ENCODE measurements at places on chromosomes 1 and 21.
A peak's percentile ranks its signal among the peaks of the same experiment; 100 is the strongest.

GRCh38 chr21:27511233-27511632, 544.3 kb upstream of the ADAMTS5 start:
- no peak for DNase-seq

- no peak for DNase-seq
These were observed 68.9 kb downstream of the SLC9A1 start for GRCh38 chr1:27086026-27086425.

DNA sequence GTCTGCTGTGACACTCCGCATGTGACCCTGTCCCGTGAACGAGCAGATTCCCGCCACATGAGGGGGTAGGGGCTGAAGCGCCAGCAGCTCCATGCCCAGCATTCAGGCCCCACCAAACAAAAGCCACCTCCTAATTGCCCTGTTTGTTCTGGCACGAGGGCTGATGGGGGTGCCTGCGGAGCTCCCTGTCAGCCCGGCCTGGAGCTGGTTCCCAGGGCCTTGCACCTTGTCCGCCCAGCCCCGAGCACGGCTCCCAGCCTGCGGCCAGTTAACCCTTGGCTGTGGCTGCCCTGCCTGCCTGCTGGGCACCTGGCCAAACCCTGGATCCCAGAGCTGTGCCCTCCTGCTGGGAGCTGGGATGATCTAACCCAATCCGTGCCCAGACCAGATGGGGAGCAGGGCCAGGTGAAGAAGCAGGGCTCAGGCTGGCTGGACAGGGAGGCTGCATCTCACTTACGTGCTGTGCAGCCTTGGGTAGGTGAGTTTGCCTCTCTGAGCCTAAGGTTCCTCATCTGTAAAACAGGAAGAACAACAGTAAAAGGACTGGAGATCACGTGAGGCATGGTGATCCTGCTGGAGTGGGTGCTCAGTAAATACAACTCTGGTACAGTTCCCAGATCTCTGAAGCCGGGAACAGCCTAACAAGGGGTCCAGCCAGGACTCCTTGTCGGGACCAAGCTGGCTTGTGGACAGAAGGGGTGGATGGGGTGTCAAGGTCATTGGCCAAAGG, 110.9 kb upstream of the IFFO2 start:
- DNase-seq = no peak

- DNase-seq = no peak
These were observed 49.3 kb downstream of the COL18A1 start for GRCh38 chr21:45454060-45454925.

- DNase-seq = no peak
These were observed 7.6 kb downstream of the RSBN1 start for GRCh38 chr1:113804421-113805255.

GRCh38 chr1:222557148-222557547, 9.2 kb upstream of the HHIPL2 start:
- no peak for DNase-seq

- DNase-seq = no peak
These were observed 74.3 kb downstream of the RPS6KA1 start for GRCh38 chr1:26603856-26604255.

- no peak for DNase-seq
These were observed 6.8 kb downstream of the LHX4 start for GRCh38 chr1:180236698-180237509.

- DNase-seq = no peak
These were observed 17.1 kb upstream of the PRRC2C start for GRCh38 chr1:171468120-171468750.

GRCh38 chr1:180581635-180582039, 22.9 kb downstream of the OVAAL start:
- no peak for DNase-seq

- no peak for DNase-seq
These were observed 81.9 kb downstream of the FGGY start for GRCh38 chr1:59378621-59379370.

DNA sequence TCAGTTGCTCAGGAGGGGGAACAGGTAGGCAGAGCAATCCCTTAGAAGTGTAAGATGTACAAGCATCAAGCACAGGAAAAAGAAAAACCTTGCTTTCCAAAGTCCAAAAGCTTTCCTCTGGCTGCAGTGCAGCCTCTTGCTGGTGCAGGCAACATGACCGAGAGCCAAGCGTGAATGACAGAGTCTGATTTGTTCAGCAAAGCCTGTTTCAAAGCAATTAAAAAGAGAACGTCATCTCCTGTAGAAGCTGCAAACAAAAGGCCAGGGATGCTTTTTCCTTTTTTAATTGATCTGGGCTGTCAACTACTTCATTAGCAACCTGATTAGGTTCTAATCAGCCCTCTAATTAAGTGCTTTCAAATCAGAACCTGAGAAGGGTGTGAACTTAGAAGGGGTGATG, 38.2 kb upstream of the PLA2G2C start:
- no peak for DNase-seq

DNA sequence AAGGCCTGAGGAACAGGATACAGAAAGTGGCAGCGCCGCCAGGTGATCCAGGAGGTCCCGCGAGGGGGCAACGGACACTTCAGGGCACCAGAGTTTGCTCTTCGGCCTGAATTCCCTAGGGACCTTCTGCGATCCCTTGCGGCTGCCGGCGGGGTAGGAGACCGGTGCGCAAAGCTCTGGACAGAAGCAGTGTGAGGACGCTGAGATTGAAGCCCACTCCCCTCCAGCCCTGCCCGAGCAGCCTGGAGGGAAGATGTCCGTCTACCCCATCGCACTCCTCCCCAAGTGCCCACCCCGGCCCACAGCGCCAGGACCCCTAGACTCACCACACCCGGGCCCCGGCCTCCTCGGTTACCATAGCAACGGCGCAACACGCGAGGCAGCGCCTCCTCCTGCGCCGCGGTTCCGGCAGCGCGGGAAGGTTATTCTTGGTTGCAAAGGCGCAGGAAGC, at the start of gene ANKRD45:
ANKRD45 (minus strand) TSS at position 361 of the 451 bp plus-strand sequence. CDS start 10,433 bp downstream, outside the sequence.
- peak; percentile 8 for DNase-seq

- DNase-seq = no peak
These were observed 331.9 kb downstream of the AJAP1 start for GRCh38 chr1:4986306-4986705.

GRCh38 chr21:38661197-38661871, 144.4 kb upstream of the ETS2 start:
- no peak for DNase-seq

DNA sequence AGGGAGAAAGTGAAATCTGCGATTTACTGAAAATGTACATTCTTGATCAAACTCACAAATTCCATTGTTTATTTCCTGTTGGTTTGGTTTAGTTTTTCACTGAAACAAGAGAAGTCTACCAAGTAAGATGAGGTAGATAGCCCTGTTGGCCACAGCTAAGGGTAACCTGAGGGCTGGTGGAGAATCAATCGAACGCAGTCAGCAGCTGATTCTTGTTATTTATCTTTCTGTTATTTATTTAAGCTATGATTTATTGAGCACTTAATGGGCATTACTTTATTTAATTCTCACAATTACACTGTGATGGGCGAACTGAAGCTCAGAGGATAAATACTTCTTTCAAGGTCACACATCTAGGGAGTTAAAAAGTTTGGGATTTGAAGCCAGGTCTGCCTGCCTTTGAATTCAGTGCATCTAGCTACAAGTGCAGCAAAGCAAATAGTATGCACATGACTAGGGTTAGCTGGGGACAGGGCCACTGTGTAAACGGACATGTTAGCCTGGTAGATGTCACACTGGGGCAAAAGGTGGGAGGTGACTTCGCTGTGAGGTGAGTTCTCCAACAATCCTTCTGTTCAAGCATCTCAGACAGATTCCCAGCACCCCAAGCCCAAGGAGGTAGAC, 106.5 kb upstream of the GADD45A start:
- no peak for DNase-seq

- DNase-seq = peak; percentile 46
These were observed 76.4 kb downstream of the FHAD1 start for GRCh38 chr1:15323351-15323988.

DNA sequence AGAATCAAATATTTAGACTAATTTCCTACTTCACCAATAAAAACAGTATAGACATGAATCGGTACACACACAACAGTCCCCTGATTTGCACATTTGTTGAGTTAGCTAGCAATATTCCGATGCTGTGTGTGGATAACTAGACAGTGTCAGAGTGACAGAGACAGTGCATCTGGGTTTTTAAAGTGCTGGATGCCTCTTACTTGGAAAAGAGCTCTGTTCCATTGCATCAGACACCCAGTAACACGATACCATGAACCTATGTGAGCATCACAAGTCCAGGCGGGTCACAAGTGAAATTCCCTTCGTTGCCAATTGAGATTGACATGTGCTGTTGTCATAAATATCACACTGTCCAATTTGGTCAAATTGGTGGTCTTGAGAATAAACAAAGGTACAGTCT, 82.0 kb upstream of the ESRRG start:
- DNase-seq = no peak

- no peak for DNase-seq
These were observed 18.1 kb upstream of the ARHGAP29 start for GRCh38 chr1:94255476-94255875.

DNA sequence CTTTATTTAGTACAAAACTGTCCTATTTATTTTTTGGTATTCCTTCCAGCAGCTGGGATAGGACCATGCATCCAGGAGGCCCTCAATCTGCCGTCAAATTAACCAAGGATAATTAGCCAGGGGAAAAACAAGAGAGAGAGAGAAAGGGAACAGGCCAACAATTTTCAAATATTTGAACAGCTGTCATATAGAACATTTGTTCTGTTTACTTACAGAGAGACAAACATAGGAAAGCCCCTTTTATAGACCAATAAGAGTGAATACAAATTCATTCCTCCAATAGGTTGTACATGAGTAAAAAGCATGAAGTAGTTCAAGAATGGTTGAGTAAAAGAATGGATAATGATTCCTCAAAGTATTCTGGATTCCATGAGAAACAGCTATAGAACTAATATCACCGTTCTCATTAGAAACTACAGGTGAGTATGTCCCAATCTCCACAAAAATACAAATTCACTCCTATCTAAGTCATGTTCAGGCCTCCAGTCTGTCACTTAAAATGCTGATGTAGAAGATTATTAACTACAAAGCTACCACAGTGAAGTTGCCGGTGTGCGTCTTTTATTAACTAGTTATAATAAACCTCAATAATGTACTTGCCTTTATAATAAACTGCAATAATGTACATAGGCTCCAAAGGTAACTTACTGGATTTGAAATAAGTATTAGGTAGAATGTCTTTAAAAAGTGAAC, 64.8 kb upstream of the GNG4 start:
- DNase-seq = no peak

GRCh38 chr1:224900062-224900630, 29.3 kb upstream of the DNAH14 start:
- DNase-seq = no peak

GRCh38 chr21:27158967-27159366, 192.1 kb upstream of the ADAMTS5 start:
- DNase-seq = no peak

GRCh38 chr1:88063605-88064004, 620.5 kb upstream of the PKN2 start:
- DNase-seq = no peak

DNA sequence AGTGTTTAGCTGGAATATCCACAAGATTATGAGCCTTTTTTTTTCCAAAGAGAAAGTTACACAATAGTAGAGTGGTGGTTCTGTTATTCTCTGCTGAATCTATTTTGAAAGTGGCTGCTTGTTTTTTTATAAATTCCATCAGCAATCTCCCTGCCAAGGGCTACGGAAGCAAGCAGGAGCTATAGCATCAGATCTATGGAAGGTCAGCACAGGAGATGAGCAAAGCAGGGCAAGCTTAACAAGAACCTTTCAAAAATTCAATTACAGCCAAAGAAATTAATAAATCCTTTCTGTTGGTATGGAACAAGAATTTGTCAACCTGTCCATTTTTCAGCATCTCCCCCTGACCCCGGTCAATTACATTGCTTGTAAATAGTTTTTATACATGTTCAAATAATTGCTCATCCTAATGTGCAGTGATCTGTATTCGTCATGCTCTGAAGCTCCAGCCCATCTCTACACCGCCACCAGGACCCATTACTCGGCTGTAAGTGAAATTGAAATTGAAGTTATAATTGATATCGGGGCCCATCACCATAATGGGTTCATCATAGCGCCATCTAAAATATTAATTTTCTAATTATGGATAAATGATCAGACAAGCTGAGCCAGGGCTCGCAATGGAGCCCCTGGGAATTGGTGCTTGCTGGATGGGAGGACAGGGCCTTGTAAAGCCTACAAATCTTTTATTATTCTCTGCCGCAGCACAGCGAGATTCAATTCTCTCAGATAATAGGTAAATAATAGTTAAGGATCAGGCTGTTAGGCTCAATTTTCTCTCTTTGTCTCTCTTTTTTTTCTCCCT, 215.1 kb downstream of the ATG4C start:
- no peak for DNase-seq

- DNase-seq = no peak
These were observed 38.3 kb upstream of the ADORA3 start for GRCh38 chr1:111541721-111542120.

GRCh38 chr1:158989424-158989823, 20.3 kb upstream of the IFI16 start:
- no peak for DNase-seq

DNA sequence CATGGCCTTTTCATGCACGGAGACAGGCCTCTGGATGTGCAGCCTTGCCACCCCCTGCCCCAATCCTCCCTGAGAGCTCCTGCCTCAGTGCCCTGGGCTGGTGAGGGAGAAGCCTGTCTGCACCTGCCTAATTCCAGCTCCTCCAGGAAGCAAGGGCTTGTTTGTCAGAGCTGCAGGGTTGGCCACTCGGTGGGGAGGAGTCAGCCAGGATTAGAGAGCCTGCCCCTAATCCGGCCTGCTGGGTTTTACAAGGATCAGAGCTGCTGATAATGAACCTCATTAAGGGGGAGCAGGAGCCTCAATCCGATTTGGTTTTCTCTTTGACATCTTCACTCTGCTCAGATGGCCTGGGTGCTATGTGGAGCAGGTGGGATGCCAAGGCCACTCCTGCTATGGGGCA, 31.9 kb upstream of the LHX4 start:
- DNase-seq = no peak

- DNase-seq = no peak
These were observed 15.1 kb downstream of the PRMT2 start for GRCh38 chr21:46650476-46651098.

DNA sequence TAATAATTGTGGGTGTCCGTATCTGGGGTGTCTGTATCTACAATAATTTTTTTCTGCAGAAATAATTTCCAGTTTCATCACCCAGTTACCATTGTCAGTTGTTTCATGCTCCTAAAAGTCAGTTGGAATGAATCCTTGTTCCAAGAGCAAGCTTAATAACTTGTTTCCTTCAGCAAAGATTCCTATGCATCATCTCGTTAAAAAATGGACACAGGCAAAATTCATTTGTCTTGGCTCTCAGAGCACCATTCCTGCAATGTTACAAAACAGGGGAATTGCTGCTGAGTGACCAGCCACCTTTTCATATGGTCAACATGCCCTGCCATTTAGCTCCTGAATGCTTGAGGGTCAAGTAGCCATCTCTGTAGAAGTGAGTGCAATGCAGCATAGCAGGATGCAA, 393.4 kb downstream of the KCNT2 start:
- no peak for DNase-seq

DNA sequence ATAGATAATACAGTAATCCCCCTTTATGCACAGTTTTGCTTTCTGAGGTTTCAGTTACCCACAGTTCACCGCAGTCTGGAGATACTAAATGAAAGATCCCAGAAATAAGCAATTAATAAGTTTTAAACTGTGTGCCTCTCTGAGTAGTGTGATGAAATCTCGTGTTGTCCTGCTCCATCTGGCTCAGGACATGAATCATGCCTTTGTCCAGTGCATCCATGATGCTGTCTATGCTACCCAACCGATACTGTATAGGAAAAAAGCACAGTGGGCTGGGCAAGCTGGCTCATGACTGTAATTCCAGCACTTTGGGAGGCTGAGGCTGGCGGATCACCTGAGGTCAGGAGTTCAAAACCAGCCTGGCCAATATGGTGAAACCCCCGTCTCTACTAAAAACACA, 85.0 kb upstream of the SLC2A1 start:
- DNase-seq = no peak

Measured in activated CD8-positive, alpha-beta memory T cell treated with anti-CD3 and anti-CD28 coated beads for 48 hours (primary cell).